ENCODE measurements at places on chromosomes 5 and 9.

DNA sequence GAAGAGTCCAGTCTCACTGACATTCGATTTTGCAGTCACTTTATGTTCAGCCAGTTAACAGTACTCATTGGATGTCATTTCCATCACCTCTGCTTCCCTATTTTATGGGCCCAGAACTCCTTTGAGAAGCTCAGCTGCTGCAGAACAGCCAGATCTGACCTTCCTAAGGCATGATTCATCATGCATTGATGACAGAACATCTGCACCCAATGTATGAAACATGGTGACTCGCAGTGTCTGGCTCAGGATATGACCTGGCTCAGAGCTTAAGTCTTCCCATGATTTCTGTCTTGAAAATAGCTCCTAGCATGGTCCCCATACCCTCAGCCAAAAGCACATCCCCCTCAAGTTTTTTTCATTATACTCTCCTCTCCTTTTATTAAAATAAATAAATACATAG lies 92.6 kb upstream of the TRIM32 start:
- DNase-seq, result no peak

- DNase-seq, result no peak
Observed at GRCh38 chr5:150323092-150323491, 20.4 kb upstream of the ARSI start.

GRCh38 chr5:146340260-146341081 lies 1.8 kb downstream of the POU4F3 start:
- no peak for DNase-seq

GRCh38 chr9:36036780-36037548 lies at the start of gene RECK:
Gene RECK (plus strand): TSS chr9:36036913. CDS start chr9:36036999, 86 bp downstream.
- DNase-seq, result peak; percentile 40

DNA sequence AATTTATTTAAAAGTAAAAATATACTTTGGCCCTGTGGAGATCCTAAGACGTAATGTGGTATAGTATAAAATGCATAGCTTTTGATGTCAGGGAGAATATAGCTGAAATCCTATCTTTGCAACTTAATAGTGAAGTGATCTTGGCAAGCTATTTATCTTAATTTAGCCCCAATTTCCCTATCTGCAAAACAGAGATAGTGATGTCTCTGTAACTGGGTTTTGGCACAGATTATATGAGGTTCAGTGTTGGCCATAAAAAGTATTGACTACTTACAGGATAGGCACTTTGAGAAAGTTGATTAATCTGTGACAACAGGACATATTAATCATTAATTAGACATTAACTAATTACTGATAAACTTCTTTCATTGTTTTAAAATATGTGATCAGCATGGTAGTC lies 89.2 kb downstream of the ISL1 start:
- DNase-seq, result no peak

GRCh38 chr5:81633891-81634290 lies 117.0 kb downstream of the SSBP2 start:
- DNase-seq, result no peak

DNA sequence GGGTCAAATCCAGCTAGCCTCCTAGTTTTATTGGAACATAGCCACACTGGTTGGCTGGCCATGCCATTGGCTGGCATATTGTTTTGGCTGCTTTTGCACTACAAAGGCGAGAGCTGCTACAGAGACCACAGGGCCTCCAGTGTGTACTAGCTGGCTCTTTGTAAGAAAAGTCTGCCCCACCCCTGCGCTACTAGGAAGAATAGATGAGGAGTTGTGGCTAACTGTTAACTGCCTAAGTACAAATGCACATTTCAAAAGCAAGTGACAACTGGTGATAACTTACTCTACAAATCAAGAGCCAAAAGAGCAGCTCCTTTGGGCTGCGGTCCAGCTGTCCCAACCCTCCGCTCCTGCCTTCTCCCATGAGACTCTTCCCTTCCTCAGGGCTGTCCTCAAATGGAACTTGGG lies 63.9 kb downstream of the SERINC5 start:
- DNase-seq, result no peak

GRCh38 chr5:62413711-62414110 lies 1.1 kb downstream of the IPO11 start:
- DNase-seq, result no peak

DNA sequence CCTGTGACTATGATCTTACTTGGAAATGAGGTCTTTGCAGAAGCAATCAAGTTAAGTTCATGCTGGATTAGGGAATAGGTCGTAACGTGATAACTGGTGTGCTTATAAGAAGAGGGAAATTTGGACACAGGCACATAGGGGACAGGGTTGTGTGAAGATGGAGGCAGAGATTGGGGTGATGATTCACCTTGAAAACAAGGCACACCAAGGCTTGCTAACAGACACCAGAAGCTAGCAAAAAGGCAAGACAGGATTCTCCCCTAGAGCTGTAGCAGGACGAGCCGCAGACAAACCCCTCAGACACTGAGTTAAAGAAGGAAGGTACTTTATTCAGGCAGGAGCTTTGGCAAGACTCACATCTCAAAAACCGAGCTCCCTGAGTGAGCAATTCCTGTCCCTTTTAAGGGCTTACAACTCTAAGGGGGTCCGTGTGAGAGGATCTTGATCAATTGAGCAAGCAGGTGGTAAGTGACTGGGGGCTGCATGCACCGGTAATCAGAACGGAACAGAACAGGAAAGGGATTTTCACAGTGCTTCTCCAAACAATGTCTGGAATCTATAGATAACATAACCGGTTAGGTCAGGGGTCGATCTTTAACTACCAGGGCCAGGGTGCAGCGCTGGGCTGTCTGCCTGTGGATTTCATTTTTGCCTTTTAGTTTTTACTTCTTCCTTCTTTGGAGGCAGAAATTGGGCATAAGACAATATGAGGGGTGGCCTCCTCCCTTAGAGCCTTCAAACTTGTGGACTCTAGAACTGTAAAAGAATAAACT lies 57.5 kb upstream of the S1PR3 start:
- DNase-seq, result no peak

DNA sequence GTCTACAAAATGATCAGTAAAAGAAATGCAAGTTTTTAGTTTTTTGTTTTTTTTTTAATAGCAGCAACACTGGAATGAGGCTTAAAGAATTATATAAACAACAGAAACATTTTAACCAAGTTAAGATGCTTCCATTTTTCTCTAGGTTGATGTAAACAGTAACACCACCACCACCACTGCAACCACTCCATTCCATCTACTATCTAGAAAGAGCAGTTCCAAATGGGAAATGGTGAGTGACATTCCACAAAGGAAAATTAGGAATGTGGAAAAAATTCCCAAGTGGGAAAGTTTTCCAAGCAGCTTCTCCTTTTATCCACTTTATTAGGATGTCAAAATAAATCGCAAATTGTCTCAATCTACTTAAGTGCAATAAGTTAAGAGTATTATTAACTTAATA lies 32.6 kb downstream of the SLC38A9 start:
- no peak for DNase-seq

- no peak for DNase-seq
Observed at GRCh38 chr9:89405826-89406225, 87.5 kb downstream of the SECISBP2 start.

DNA sequence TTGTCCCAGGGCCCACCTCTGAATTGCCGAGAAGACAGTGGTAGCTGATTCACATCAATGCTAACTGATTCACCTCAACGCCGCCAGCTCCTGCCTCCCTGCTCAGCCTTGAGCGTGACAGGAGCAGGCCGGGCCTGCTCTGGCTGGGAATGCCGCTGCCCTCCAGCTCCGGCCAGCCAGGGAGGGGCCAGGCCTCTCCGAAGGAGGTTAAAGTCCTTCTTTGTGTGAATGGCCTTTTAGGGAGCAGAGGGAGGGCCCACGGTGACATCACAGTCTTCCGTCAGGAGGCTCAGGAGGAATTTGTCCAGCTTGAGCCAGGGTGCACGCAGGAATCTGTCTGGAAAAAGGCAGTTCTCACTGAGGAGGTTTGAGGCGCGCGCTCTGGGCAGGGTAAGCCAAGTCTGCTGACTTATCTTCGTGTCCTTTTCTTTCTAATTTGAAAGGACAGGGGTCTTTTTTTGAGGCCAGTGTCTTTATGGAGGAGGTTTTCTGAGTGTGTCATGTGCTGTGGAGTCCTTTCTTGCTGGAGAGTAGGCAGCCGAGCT lies 82.7 kb downstream of the C9orf152 start:
- DNase-seq, result no peak

DNA sequence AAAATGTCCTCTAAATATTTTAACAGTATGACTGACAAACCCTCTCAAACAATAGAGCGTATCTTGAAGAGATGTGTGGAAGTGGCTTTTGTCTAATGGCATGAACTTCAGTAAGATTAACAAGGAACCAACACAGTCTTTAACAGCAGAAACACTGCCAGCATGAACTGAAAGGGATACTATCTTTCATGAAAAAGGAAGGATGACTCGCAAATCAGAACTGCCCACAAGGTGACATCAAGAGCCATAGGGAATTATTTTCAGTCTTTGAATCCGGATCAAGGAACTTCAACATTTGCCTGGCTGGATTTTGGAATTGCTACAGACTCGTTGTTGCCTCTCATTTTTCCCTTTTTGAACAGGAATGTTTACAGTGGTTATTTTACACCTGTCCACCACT lies 5.1 kb upstream of the HEXB start:
- DNase-seq, result no peak

DNA sequence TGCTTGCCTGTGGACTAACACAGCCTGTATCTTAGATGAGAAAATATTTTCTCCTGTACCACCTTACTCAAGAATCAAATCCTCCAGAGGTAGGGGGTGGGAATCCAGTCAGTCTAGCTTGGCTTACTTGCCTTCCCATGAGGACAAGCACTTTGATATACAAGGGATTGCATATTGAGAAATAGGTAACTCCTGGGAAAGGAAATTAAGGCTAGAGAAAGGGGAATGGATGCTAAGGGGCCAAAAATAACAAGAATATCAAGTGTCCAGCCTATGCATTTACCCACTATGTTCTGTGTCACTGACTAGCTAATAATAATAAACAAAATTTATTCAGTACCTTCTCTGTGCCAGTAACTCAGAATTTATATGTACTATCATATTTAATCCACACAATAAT lies 21.4 kb upstream of the SNX2 start:
- no peak for DNase-seq

DNA sequence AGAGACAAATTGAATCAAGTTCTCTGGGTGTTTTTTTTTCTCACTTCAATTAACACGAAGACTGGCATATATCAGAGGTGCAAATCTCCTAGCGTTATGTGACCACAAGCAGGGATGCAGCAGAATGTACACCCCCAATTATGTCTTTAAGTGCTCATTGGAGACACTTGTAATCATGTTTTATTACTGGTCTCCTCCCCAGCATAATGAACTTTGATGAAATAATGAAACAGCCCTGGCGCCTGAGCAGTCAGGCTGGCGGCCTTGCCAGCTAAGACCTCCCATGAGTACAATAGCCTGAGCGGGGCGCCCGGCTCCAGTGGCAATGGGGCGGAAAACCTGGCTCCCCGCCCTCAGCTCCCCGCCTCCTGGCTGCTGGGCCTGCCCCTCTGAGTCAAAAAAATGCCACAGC lies 209.4 kb upstream of the MSX2 start:
- no peak for DNase-seq

DNA sequence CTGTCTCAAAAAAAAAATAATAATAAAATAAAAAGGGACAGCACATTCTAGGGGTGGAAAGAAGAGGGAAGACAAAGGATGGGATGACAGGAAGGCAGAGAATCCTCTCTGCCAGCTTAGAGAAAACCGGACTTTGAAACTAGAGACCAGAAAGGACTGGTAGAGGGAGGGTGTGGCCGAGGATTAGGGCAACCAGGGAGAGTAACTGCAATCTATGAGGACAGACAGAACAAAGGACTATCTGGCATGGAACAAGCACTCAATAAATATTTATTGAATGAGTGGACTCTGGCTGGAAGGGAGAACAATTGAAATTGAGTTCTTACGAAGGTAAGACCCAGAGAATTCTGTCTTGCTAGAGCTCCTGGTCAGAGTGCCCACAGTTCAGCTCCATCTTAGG lies 2.4 kb downstream of the GBA2 start:
- no peak for DNase-seq

DNA sequence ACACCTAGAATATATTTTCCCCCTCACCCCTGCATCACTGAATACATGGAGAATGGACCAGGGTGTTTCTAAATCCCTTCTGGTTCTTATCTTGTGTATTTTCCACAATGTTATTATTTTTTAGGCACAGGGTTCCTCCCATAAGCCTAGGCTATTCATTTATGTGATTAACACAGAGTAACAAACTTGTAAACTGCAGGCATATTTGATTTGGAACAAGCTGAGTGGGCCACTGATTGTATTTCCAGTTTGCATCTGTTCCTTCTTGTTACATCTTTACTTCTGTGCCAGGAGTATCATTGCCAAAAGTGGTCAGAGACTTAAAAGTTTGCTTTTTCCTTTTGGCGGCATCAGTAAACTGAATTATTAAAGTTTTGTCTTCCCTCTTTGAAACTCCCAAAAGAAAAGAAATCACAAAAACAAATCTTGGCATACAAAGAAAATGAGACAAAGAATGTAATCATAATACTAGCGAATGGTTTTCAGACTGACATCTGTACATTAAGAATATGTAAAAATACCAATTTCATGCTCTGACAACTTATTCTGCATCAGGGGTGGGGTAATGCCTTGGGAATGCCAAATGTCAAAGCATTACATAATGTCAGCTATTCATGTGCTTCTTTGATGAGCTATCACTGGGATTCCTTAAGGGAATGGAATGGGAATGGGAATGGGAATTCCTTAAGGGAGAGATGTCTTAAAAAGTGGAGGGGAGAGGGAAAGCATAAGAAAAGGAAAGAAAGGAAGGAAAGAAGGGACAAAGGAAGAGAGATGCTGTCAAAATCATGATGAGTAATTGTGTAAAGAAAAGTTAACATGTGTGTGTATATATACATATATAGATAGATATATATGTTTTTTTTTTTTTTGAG lies 22.2 kb upstream of the PAX5 start:
- DNase-seq, result no peak

DNA sequence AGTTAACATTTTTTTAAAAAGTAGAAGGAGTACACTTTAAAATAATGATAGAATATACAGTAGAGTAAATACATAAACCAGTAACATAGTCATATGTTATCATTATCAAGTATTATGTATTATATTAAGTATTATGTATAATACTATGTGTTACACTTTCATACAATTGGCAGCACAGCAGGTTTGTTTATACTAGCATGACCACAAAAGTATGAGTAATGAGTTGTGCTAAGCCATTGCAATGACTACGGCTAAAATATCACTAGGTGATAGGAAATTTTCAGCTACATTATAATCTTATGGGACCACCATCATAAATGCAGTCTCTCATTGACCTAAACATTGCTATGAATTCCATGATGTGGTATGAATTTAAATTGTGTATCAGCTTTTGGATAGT lies 506.0 kb downstream of the HTR1A start:
- no peak for DNase-seq

DNA sequence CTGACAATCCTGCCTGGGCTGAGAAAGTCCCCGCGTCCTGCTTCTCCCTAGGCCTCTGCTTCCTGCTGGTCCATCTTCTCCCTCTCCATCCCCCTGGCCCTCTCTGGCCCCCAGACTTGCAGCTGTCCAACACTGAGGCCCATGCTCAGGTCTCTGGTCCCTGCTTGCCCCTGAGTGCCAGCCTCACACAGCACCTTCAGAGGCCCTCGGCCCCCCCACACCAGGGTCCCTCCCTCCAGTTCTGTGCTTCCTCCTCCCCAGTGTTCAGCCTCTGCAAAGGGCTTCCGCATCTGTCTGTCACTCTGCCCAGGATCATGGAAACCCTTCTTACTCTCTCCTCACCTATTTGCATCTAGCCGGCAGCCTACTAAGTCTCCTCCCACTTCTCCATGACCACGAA lies 62.4 kb upstream of the CTSL start:
- DNase-seq, result no peak

- no peak for DNase-seq
Observed at GRCh38 chr5:42877431-42877830, 65.7 kb upstream of the SELENOP start.

GRCh38 chr5:31954091-31954490 lies 220.0 kb downstream of the GOLPH3 start:
- DNase-seq, result no peak

GRCh38 chr9:110897943-110898342 lies 140.3 kb downstream of the LPAR1 start:
- DNase-seq, result no peak

All from esophagus squamous epithelium (tissue), 5 donors.